ENCODE measurements at places on chromosomes 4 and X.

DNA sequence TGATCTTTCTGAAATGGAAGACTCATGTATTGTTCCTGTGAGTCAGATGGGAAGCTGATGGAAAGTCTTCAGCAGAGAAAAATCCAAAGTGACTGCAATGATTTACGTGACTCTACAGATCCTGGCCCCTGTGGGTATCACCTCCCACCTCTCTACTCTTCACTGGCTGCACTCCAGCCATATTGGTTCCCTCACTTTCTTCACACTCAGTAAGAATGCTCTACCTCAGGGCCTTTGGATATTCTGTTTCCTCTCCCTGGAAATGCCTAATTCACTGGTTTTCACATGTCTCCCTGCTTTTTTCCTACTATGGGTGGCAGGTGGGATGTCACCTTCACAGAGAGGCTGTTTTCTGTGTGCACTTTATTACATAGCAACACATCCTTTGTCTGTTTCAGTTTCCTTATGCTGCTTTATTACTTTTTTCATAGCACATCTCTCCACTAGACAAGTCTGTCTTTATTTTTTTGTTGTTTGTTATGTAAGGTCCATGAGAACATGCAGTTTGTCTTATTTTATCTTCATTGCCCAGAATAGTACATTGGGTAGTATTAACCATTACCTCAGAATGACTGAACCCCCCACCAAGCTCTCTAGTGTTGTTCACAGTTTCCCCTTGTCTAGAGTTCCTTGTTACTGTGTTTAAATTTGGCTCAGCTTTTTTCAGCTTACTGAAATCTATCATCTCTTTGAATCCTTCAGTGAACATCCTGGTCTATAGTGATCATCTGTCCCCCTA is 57.6 kb upstream of the CLNK start:
- H3K4me1 ChIP-seq: peaks cover 19% of the 10 kb centered on the region
- no peaks in the 10 kb centered on the region for H3K36me3 ChIP-seq
- peak overlapping the region; percentile 3 for H3K4me3 ChIP-seq
- H3K27ac ChIP-seq: peak overlapping the region; percentile 16
- DNase-seq: no peak

- no peak overlapping the region for H3K4me3 ChIP-seq
- DNase-seq: no peak
- no peaks in the 10 kb centered on the region for H3K36me3 ChIP-seq
- no peak overlapping the region for H3K27ac ChIP-seq
- no peaks in the 10 kb centered on the region for H3K4me1 ChIP-seq
These were observed 18.0 kb upstream of the MANBA start for GRCh38 chr4:102778720-102779119.

DNA sequence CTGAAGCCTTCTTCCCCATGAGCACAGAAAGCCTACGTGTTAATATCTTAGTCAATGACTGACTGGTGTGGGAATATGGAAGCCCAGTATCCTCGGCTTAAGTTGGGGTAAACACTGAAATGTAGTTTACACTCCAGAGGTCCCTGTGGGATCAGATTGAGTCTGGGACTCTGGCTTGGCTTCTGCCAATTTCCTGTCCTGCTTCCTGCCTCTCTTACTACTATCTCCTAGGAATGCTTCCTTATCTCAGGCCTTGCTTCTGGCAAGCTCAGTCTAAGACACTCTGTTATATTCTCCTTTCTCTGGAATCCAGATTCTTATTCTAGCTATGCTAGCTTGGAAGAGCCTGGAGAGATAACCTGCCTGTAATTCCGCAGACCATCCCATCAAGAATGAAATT is 174.0 kb upstream of the LDB2 start:
- H3K36me3 ChIP-seq: no peaks in the 10 kb centered on the region
- no peaks in the 10 kb centered on the region for H3K27me3 ChIP-seq
- no peak overlapping the region for H3K4me3 ChIP-seq
- no peaks in the 10 kb centered on the region for H3K4me1 ChIP-seq
- no peak for DNase-seq

- no peak overlapping the region for H3K4me3 ChIP-seq
- DNase-seq: no peak
- H3K27ac ChIP-seq: no peak overlapping the region
- peaks cover 67% of the 10 kb centered on the region for H3K4me1 ChIP-seq
- H3K36me3 ChIP-seq: peaks cover 1% of the 10 kb centered on the region
These were observed 434.1 kb downstream of the INPP4B start for GRCh38 chr4:142411993-142412392.

DNA sequence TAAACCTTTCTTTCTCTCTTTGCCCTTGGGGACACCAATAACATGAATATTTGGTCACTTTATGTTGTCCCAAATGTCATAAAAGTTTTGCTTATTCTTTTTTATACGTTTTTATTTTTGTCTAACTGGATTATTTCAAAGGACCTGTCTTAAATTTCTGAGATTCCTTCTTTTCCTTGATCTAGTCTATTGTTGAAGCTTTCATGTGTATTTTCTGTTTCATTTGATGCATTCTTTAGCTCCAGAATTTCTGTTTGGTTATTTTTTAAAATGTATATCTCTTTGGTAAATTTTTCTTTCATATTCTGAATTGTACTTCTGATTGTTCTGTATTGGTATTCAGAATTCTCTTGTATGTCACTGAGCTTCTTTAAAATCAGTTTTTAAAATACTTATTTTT is 88.3 kb downstream of the PTCHD1 start:
- H3K4me3 ChIP-seq: no peak overlapping the region
- no peak overlapping the region for H3K27ac ChIP-seq
- no peaks in the 10 kb centered on the region for H3K27me3 ChIP-seq
- no peak for DNase-seq
- H3K4me1 ChIP-seq: no peaks in the 10 kb centered on the region
- H3K36me3 ChIP-seq: no peaks in the 10 kb centered on the region

DNA sequence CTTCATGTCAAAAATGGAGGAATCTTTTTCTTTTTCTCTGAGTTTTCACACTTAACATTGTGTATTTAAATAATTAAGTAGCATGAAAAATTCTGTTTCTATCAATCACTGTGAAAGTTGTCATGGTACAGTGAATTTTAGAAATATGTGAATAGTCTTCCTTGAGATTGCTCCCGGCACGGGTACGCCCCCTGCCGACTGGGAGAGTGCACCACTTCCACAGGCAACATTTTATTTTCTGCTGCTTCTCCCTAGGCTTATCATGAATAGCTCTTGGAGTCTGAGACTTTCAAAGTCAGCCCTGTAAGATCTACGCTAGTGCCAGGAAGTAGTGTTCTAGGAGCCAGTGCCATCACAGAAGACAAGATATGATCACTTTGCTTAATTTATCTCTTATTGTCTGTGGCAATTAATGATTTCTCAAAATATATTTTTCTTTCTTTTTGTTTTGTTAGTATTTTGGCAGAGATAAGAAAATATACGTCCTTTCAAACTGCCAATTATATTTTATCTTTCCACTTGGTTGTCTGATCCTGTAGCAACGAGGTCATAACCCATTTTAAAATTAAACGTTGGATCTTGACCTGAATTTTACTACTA is 763.8 kb upstream of the AADAT start:
- H3K27ac ChIP-seq: no peak overlapping the region
- H3K36me3 ChIP-seq: no peaks in the 10 kb centered on the region
- H3K4me1 ChIP-seq: no peaks in the 10 kb centered on the region
- H3K4me3 ChIP-seq: no peak overlapping the region
- H3K27me3 ChIP-seq: no peaks in the 10 kb centered on the region

GRCh38 chr4:144782345-144782744 is 136.4 kb downstream of the HHIP start:
- H3K4me3 ChIP-seq: no peak overlapping the region
- peaks cover 2% of the 10 kb centered on the region for H3K27me3 ChIP-seq
- H3K4me1 ChIP-seq: no peaks in the 10 kb centered on the region
- no peak overlapping the region for H3K27ac ChIP-seq
- DNase-seq: no peak
- H3K36me3 ChIP-seq: no peaks in the 10 kb centered on the region

- H3K27ac ChIP-seq: no peak overlapping the region
- H3K4me3 ChIP-seq: no peak overlapping the region
- no peak for DNase-seq
- H3K27me3 ChIP-seq: no peaks in the 10 kb centered on the region
These were observed 50.9 kb downstream of the USP26 start for GRCh38 chrX:133045986-133046385.

- DNase-seq: no peak
- H3K27me3 ChIP-seq: no peaks in the 10 kb centered on the region
- H3K36me3 ChIP-seq: no peaks in the 10 kb centered on the region
- H3K27ac ChIP-seq: no peak overlapping the region
- H3K4me1 ChIP-seq: peaks cover 34% of the 10 kb centered on the region
These were observed 72.1 kb downstream of the GALNT7 start for GRCh38 chr4:173240696-173241095.

DNA sequence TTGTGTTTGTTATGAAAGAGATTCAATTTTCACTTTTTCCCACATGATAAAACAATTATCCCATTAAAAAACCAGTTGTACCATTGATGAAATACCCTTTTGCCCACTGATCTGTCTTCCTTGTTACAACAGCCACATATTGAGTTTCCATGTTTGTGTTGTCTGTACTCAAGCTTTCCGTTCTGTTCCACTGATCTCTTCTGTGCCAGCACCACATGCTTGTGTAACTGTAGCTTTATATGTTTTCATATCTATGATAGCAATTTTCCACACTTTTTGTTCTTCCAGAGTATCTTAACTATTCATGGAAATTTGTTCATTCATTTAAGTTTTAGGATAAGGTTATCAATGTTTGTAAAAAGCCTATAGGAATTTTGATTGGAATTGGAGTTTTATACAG is 24.3 kb upstream of the RELL1 start:
- H3K27me3 ChIP-seq: peaks cover 2% of the 10 kb centered on the region
- H3K4me3 ChIP-seq: no peak overlapping the region
- H3K27ac ChIP-seq: no peak overlapping the region
- H3K4me1 ChIP-seq: no peaks in the 10 kb centered on the region

GRCh38 chr4:84956014-84956413 is 10.5 kb downstream of the WDFY3 start:
- H3K36me3 ChIP-seq: no peaks in the 10 kb centered on the region
- DNase-seq: no peak
- H3K27me3 ChIP-seq: no peaks in the 10 kb centered on the region
- no peaks in the 10 kb centered on the region for H3K4me1 ChIP-seq
- H3K4me3 ChIP-seq: no peak overlapping the region

DNA sequence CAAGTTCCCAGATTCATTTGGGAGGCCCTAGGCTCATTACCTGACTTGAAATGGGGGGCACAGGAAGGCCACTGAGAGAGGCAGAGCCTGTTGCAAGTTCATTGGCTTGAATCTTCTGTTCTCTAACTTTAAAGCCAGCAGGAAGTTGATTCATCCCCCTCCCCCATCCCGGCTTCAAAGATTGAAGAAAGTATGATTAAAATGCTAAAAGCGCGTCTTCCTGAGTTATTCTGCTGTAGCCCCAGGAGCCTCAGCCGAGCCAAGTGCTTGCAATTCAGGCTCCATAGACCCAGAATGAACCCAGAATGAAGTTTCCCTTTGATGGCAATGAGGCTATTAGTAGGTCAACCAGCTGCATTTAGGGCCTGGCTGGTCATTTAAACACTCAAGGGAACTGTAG is 14.7 kb downstream of the CHST7 start:
- H3K36me3 ChIP-seq: no peaks in the 10 kb centered on the region
- DNase-seq: peak; percentile 30
- no peaks in the 10 kb centered on the region for H3K27me3 ChIP-seq

GRCh38 chr4:153257151-153257620 is 52.9 kb downstream of the TRIM2 start:
- no peak overlapping the region for H3K27ac ChIP-seq
- H3K27me3 ChIP-seq: peaks cover 22% of the 10 kb centered on the region
- DNase-seq: peak; percentile 27
- no peaks in the 10 kb centered on the region for H3K36me3 ChIP-seq
- H3K4me1 ChIP-seq: no peaks in the 10 kb centered on the region

GRCh38 chr4:79249881-79250503 is 75.9 kb downstream of the NAA11 start:
- no peaks in the 10 kb centered on the region for H3K36me3 ChIP-seq
- H3K4me1 ChIP-seq: no peaks in the 10 kb centered on the region
- no peak for DNase-seq
- H3K4me3 ChIP-seq: no peak overlapping the region
- H3K27ac ChIP-seq: no peak overlapping the region

DNA sequence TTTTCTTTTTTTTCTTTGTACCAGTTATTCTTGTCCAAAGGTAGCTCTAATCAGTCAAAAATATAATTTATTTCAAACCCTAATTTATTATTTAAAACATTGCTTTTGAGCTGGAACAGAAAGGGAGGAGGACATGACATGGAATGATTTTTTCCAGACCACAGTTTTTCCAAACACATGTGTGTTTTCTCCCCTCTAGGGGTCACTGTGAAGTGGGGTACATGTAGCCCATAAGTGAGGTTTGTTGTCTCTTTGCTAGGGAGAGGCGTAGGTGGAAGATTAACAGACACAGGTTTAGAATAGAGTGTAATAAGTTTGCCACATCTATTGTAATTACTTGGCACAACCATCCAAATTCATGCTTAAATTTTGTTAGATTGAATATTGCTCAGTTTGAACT is 83.0 kb downstream of the TNIP2 start:
- H3K27me3 ChIP-seq: no peaks in the 10 kb centered on the region
- H3K27ac ChIP-seq: no peak overlapping the region
- no peak for DNase-seq
- peaks cover 53% of the 10 kb centered on the region for H3K36me3 ChIP-seq

Measured in activated naive CD8-positive, alpha-beta T cell treated with anti-CD3 and anti-CD28 coated beads, Interleukin-2, amount 50 U/mL, for 24 hours (primary cell).